ENCODE measurements at places on chromosomes 2 and 18. TPM values are rescaled to one million over a fixed set of nuclear protein-coding genes. Genes with fewer than 3 reads are reported as not detected.

GRCh38 chr2:191845248-191845715 lies 1.6 kb downstream of the CAVIN2 start:
- no peak for DNase-seq

GRCh38 chr2:164873210-164873908 lies 31.7 kb upstream of the COBLL1 start:
- no peak for DNase-seq

- no peak for DNase-seq
Measured at GRCh38 chr18:57859314-57859713, 56.2 kb upstream of the ATP8B1 start.

DNA sequence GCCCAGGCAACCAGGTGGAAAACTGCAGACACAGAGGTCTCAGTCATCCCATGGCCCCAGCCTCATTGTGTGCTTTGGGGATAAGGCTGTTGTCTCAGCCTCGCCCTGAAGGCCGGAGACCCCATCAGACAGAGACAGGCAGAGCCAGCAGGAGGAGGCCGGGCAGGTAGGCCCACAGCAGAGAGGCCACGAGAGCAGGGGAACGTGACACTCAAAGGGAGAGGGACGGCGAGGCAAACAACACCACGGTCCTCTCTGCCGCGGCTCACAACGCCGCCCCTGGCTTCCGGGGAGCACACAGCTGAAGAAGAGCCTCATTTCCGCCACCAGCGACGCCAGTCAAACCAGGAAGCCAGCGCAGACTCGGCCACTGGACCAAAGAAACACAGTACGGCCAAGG lies 103.3 kb downstream of the ZNF516 start:
- DNase-seq: no peak

DNA sequence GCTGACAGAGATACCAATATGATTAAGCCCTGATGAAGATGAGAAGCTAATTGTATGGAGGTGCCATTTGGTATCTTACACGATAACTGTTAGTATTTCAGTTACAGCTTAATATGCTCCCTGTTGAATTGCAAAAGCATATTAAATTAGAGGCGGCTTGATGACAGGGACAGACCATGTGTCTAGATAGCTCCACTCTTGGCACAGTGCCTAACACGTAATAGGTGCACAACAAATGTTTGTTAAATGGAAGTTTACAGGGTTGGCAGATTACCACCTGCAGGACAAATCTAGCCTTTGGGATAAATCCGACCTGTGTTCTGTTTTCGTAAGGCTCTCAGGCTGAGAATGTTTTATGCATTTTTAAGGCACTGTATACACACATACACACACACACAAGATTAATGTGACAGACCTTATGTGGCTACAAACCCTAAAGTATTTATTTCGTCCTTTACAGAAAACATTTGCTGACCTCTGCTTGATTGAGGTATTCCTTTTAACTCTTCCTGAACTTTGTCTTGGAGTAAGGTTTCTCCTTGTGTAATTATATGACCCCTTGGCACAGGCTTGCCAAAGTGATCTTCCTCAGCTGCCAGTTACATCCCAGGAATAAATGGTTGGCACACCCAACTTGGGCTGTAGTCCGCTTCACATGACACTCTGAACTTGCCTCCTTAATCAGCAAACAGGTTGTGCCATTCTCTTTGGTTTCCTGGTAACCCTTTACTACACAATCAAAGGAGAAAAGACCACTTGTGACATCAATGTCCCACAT lies 348.9 kb downstream of the HRH4 start:
- DNase-seq: no peak

GRCh38 chr2:68970566-68971265 lies 3.7 kb upstream of the GKN1 start:
- DNase-seq: no peak

DNA sequence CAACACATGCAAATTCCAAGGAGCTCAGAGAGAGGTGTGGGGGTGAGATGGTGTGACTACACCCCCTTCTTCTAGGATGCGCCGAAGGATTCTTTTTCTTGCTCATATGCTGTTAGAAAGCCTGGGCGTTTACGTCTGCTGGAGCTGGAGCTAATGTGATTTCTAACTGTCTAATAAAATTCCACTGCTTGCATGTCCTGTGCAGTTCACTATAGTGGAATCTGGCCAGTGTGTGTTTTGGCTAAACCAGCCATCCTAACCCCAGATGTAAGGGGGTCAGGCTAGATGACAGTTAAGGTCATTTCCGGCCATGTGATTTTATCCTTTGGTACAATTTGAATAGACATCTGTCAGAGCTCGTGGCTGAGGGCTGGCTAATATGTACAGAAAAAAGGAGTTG lies 194.1 kb downstream of the PRKCE start:
- DNase-seq: no peak

DNA sequence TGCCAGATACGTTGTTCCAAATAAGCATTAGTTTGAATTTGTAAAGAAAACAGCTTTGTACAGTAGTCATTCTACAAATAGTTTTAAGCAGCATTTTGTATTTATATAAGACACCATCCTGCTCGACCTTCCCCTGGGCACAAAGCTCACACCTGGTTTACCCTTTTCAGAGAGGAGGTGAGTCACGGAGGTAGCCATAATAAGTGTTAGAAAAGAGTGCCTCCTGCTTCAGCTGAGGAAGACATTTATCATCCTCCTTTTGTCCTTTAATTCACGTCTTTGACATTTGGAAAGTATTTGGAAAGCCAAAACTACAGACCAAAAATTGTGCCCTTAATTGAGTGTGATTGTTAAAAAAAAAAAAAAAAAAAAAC lies 6.8 kb downstream of the RAB12 start:
- DNase-seq: no peak

DNA sequence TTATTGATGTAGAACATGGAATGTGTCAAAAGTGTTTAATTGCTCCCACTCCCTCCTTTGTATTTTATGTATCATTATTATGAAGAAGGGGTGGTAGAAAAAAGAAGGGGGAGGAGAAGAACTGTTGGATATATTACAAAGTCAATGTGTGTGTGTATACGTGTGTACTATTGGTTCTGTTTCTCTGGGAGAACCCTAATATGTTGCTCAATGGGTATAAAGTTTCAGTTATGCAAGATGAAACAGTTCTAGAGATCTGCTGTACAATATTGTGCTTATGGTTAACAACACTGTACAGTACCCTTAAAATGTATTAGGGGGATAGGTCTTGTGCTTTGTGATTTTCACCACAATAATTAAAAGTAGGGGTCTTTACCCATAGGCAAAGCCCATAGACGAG lies 58.1 kb upstream of the ZC3H15 start:
- no peak for DNase-seq

- no peak for DNase-seq
Measured at GRCh38 chr2:31287654-31288053, 53.7 kb downstream of the EHD3 start.

- DNase-seq: no peak
Measured at GRCh38 chr2:240965296-240965904, 33.0 kb upstream of the SNED1 start.

DNA sequence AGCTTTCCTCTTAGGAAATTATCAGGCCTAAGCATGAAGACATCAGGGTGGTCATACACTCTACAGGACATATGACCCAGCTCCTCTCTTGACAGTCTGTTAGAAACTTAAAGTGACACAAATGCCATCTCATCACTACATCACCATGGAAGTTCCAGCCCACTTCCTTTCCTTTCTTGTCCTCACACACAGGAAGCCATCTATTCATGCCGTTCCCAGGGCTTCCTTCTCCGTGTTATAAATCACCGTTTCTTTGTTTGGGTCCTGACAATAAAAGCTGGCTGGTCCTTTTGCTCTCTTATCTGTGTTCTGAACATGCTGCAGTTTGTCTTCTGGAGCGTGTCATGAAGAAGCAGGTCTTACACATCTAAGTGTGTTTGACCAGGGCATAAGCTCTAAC lies 692.1 kb upstream of the CELF4 start:
- DNase-seq: no peak

The SEPTIN10 gene
- polyA plus RNA-seq: 42.4 TPM
